ENCODE measurements at places on chromosomes 13 and 19.

GRCh38 chr19:45693106-45693788 lies 781 bp downstream of the QPCTL start:
- peak; percentile 54 for DNase-seq

- peak; percentile 72 for DNase-seq
Observed at GRCh38 chr19:18300930-18301717, 19.7 kb upstream of the JUND start.

DNA sequence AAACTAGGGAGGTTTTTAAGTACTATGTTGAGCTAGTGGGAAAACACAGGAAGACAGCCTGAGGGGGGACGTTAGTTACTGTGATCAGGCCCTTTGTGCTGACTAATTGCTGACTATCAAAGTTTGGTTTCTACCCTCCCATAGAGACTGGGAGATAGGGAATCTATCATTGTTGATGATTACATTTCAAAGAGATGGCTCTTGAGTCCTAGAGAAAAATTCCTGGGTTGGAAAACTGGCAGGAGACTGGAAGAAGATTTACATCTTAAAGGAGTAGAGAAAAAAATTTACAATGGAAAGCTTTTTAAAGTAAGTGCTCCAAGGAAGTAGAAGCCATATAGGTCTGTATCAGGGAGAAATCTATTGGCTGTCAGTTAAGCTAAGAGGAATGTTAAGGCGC lies 522.0 kb upstream of the KLHL1 start:
- DNase-seq = no peak

DNA sequence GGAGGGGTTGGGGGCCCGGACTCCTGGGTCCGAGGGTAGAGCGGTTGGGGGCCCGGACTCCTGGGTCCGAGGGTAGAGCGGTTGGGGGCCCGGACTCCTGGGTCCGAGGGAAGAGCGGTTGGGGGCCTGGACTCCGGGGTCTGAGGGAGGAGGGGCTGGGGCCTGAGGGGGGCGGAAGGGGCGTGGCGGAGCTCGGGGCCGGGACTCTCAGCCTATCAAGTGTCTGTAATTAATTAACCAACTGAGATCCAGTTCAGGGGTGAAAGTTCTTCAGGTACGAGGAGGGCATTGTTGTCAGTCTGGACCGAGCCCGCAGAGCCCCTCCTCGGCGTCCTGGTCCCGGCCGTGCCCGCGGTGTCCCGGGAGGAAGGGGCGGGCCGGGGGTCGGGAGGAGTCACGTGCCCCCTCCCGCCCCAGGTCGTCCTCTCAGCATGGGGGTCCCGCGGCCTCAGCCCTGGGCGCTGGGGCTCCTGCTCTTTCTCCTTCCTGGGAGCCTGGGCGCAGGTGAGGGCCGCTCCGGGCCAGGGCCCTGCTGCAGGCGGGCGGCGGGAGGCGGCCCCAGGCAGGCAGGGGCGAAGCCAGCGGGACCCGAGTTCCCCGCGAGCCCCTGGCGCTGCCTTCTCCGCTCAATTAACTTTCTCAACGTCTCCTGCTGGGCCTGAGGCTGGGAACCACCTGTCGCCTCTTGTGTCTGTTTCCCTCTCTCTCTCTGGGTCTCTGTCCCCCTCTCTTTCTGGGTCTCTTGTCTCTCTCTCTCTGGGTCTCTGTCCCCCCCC lies 697 bp downstream of the FCGRT start:
- DNase-seq = no peak

DNA sequence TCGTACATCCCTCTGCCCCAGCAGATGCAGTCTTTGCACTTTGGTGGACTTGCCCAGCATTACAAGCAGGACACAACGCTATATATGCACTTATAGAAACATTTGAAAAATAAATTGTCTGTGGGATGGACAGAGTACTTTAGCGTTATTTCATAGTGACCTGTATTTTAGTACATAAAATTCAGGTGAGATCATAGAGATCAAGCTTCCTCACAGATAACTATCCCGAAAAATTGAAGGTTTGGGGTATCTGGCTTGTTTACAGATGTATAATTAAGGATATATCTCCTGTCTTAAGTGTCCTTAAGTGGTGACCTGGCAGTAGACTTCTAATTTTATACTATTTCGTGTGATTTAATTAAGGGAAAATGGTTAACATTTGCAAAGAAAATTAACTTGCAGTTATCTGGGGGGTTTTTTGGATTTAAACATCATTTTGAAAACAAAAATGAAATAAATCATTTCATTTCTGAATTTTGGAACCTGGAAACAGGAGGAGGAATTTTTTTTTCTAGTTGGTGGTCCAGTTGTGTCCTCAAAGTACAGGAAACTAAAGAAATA lies 977 bp upstream of the MAB21L1 start:
- DNase-seq = no peak

DNA sequence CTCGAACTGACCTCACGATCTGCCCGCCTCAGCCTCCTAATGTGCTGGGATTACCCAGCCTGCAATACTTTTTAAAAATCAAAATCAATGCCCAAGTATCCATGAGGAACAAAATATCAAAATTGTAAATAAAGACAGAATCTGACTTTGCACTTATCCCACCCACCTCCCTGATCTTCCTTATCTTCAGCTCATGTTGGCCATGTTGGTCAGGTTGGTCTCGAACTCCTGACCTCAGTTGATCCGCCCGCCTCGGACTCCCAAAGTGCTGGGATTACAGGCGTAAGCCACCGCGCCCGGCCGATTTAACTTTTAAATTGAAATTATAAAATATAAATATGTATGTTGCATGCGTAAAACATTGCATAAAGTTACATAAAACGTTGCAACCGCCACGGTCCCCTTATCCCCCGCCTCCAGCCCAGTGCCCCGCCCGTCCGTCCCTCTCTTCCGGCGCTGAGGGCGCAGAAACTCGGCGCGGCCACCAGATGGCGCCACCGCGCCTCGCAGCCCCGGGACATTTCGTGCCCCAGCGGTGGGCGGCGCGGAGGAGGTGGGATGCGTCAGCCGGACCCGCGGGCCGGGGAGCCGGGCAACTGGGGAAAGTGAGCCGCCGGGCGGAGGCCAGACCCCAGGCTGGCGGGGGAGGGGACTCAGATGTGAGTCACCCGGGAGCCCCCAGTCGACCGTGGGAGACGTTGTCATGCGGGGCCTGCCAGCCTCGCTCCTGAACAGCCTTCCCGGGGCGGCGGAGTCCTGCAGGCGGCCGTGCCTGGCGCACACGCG lies 1.5 kb upstream of the GADD45B start:
- DNase-seq = peak; percentile 94
